ENCODE measurements at places on chromosomes 1 and 21.
A peak's percentile ranks its signal among the peaks of the same experiment; 100 is the strongest.

- DNase-seq = no peak
Measured at GRCh38 chr1:166852918-166853317, 13.6 kb downstream of the POGK start.

DNA sequence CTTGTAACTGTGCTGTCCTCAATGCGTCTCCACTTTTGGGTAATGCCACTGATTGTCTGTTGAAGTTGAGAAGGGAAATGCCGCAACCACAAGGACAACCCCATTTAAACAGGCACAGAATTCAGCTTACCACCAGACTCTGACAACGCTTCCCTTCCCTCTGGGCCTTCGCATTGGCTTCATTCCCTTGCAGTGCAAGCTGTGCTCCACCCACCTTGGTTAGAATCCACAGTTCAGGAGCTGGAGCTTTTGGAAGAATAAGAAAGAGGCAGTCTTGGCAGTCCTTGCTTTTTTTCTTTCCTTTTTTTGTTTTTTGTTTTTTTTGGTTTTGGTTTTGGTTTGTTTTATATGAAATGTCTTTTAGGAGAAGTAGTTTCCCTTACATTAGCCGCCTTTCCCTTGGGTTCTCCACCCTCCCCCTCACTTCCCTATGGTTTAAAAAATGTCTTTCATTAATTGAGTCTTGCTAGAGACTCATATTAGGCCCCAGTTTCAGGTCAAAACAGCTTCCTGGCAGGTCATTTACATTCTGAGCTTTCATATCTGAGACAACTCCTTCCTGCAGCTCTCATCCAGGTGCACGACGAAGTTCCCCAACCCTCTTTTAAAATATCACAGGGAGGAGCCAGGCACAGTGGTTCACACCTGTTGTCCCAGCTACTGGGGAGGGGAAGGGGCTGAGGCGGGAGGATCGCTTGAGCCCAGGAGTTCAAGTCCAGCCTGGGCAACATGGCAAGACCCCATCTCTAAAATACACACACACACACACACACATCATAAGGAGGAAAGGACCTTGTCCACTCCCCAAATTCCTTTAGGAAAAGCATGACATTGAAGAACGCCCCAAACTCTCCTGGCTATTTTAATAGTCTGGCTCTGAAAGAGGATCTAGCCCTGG is 20.7 kb upstream of the LAX1 start:
- DNase-seq = peak; percentile 17

DNA sequence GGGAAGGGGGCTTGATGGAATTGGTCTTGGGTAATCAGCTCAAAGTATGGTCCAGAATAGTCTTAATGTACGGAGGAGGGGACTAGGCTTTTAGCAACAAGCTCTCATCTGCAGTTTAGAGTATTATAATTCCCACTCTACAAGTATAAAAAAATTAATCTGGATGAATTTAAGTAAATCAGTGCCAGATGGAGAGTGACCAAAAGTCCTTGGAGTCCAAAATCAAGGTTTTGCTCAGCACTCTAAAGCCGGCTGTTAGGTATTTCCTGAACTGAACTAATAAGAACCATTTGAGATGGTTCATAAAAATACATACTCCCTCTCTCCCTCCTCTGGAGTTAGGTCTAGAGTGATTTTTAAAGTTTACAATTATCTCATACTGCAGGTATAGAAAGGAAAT is 23.7 kb downstream of the GLUL start:
- DNase-seq = no peak

DNA sequence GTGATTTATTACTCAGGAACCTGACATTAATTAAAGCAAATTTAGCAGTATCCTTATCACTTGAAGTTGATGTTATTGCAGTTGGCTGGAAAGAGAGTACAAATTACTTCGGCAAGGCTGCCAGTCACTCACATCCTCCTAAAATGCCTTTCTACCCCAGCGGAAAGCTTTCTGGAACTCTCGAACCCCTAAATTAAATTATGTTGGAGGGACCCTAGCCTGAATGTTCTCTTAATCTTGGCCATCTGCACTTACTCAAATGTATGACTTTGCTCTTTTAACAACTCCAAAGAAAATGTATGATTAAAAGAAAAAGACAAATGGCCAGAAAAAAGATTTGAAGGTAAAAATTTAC is 242.6 kb upstream of the USP25 start:
- DNase-seq = no peak

- no peak for DNase-seq
Measured at GRCh38 chr1:170664093-170664827, at the start of gene PRRX1. Gene PRRX1, plus strand, starts transcription at chr1:170664131. Its CDS starts 88 bp downstream, at chr1:170664219.

DNA sequence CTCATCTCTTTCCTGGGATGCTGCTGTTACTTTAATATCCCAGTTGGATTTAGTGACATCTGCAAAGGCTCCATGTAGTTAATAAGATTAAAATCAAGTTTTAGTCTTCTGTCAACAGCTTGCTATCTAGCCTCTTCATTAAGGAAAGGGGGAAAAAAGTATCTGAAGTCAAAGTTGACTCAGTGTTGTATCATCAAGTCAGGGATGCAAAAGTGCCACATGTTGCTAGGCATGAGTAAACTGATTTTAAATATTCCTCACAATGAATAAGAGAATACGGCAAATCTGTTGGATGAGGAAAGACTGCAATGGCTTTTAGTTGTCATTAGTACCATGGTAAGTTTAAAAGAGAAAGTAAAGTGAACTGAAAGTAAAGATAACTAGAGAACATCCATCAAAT is 383.2 kb upstream of the ZRANB2 start:
- DNase-seq = no peak

GRCh38 chr1:11026052-11026451 is 13.6 kb downstream of the TARDBP start:
- DNase-seq = no peak

GRCh38 chr1:228346731-228347130 is 59.9 kb downstream of the TRIM11 start:
- DNase-seq = no peak

DNA sequence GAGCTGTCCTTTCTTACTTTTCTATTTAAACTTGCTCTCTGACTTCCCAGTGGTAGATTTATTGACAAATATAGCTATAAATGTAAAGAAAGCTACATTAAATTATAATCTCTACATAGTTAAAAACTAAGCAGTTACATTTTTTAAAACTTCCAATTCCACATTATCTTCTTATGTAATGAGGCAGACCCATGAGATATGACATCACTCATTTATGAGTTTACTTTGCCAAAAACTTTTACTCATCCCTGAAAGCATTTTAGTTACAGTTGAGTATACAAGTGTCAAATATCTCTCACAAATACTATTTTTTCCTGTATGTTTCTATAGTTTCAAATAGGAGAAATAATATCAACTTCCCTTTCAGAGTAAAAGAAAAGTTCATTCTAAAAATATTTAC is 3.8 kb downstream of the NMNAT2 start:
- DNase-seq = no peak

GRCh38 chr1:184408580-184408979 is 21.8 kb downstream of the C1orf21 start:
- DNase-seq = no peak

GRCh38 chr1:84996846-84997666 is at the start of gene MCOLN2:
Gene MCOLN2, minus strand, starts transcription at chr1:84997113. Its CDS starts 241 bp downstream, at chr1:84996872.
- peak; percentile 23 for DNase-seq

GRCh38 chr1:209882942-209883340 is 55.1 kb upstream of the SYT14 start:
- DNase-seq = no peak

- DNase-seq = no peak
Measured at GRCh38 chr1:44707959-44708831, 22.8 kb downstream of the RNU5D-1 start.

GRCh38 chr1:173453982-173454381 is 23.2 kb upstream of the PRDX6 start:
- DNase-seq = no peak

GRCh38 chr1:66013371-66013770 is 220.7 kb downstream of the PDE4B start:
- no peak for DNase-seq

- no peak for DNase-seq
Measured at GRCh38 chr1:23614032-23614660, 54.8 kb upstream of the ID3 start.

DNA sequence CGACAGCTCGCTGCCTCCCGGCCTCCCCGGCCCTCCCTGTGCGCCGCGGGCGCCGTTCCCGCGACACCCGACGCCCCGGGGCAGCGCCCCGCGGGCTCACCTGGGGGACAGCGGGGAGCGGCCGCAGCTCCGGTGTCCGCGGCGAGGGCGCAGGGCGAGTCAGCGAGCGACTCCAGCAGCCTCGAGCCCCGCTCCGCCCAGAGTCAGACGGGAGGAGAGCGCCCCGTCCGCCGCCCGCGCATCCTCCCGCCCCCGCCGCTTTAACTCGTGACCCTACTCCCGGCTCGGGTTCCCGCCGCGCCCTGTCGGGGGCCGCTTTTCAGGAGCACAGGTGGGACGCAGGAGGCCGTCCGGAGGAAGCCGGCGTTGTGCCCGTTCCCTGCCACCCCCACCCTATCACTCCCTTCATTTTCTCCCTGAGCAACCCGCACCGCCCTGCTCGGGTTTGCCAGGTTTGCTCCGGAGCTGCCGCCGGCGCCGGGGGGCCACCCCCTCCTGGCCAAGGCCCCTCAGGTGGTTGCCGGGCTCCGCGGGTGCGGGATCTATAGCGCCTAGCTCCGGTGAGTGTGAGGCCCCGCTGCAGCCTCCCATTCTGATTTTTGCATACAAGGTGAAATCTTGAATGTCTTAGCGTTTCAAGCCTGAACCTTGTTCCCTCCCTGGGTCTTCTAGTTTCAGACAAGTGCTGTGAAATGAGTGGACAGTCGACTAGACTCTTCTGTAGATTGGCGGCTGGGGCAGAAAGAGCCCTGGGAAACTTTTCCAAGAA is at the start of gene MCOLN3:
Gene MCOLN3 (minus strand): TSS at position 205 of the 769 bp plus-strand sequence. CDS start 3,140 bp downstream, outside the sequence.
- DNase-seq = no peak

- DNase-seq = no peak
Measured at GRCh38 chr1:203381151-203381751, 30.3 kb upstream of the FMOD start.

- DNase-seq = no peak
Measured at GRCh38 chr1:42364542-42364941, 16.1 kb upstream of the RIMKLA start.

DNA sequence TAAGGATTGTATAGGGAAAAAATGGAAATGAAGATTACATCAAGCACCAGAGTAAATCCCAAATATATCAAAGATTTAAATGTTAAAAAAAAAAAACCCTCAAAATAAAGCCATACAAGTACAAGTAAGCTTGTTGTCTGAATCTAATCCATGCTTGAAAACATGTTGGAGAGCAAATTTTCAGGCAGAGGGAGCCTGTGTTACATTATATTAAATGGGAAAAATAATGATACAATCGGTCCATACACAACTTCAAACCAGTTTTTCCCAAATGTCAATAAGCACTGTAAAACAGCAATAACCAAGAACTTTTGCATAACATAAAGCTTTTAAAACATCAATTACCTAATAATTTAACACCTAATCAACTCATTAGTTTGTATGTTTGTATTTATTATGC is 949.4 kb upstream of the ADGRL4 start:
- DNase-seq = no peak

GRCh38 chr1:89190017-89190416 is 8.7 kb downstream of the GBP4 start:
- DNase-seq = no peak

DNA sequence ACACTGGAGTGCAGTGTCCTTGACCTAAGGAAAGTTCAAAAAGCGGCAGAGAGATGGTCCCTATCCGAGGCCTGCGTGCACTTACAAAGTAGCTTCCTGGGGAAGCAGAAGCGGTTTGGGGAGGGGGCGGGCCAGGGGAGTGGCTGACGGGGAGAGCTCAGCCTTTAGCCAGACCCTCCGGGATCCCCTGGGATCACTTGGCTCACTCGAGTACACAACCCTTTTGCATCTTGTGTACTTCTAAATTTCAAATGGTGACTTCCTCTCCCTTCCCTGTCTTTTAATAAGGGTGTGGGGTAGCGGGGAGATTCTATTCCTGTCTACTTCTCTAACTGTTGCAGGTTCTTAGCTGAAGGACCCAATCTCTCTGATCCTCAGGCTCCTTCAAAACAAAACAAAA is 18.1 kb upstream of the SNX27 start:
- DNase-seq = no peak

DNA sequence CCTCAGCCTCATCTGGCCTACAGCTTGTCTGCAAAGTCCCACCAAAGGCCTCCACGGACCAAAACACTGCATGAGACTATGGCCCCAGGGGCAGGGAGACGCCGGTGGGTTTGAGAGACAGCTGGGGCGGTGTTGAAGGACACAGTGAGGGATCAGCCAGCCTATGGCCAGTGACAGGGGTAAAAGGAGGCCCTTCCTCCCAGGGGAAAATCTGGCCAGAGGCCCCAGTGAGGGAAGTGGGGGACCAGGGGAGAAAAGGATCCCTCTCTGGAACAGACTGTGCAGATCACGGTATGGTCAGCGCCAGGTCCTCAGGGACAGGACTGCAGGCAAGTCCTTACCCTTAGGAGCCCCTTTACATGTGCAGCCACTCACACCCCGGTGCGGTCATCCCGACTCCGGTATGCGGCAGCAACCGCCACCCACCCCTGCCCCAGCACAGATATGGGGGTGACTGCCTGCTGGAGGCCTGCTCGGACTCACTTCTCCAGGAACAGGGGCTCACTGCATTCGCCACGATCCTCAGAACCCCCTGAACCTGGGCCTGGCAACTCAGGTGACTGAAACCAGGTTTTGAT is 1.3 kb downstream of the CERS2 start:
- no peak for DNase-seq

DNA sequence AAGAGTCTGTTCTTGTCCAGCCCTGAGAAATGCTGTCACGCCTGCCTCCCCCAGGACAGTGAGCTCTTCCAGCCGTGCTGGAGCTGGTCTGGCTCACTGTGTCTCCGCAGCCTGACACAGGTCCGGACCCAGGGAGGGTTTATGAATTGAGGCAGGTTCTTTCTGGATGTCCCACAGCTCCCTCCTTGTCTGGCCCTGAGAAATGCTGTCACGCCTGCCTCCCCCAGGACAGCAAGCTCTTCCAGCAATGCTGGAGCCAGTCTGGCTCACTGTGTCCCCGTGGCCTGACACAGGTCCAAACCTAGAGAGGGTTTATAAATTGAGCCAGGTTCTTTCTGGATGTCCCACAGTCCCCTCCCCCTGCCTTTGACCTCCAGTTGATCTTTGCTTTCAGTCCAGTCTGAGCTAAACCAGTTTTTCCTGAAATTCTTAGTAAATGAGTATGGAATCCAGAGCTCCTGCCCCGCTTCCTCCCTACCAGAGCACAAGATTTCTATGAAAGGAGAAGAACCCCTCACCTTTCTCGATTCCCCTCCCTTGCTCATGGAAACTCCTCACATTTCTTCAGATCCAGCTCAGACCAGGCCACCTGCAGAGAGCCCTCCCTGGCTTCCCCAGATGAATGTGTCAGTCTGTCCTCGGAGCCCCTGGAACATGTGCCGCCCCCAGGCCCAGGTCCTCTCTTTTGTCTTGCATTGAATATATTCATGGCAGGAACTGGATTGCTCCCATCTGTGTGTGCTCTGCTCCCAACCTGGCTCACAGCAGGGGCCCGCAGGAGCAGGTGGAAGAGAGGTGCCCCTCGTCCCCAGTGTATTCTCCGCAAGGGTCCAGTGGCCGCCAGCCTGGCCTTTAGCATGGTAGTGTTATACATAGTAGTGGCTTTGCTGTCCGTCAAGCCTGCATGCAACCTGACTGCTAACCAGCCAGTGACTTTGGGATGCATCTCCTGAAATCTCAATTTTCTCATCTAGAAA is 116.3 kb downstream of the EPHB2 start:
- no peak for DNase-seq
